ENCODE measurements at places on chromosomes 1 and 21. TPM values are rescaled to one million over a fixed set of nuclear protein-coding genes. Genes with fewer than 3 reads are reported as not detected.

- DNase-seq, result no peak
These were observed 107.3 kb upstream of the RUNX3 start for GRCh38 chr1:25037174-25038074.

GRCh38 chr1:26500488-26501175 lies 28.4 kb downstream of the HMGN2 start:
- peak; percentile 95 for DNase-seq

- peak; percentile 82 for DNase-seq
These were observed 83.6 kb upstream of the CNTN2 start for GRCh38 chr1:204959374-204959773.

RCC2 gene
- 7.8 TPM for polyA plus RNA-seq

SOD1 gene
- 665 TPM for polyA plus RNA-seq

CD1D gene
- 1.1 TPM for polyA plus RNA-seq
